SJSA1 (cell line): ENCODE measurements at places on chromosomes 3 and 15.

DNA sequence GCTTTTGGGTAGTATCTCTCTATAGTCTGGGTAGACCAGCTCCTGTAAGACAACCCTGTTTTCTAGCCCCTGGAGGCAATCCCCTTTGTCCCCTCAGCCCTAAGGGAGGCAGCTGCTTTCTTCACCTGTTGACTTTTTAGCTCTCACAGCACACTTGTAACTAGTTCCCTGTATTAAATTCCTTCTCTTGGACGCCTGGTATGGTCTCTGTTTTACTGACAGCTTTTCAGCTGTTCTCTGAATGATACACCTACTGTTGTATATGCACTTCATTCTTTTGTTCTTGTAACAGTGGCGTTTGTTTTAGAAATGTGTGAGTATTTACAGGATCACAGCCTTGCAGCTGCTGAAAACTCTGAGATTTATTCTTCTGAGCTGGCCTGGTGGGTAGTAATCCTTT, 413.0 kb upstream of the RBMS3 start:
- DNase-seq, result no peak

- DNase-seq, result no peak
Measured at GRCh38 chr3:126402178-126402577, 7.5 kb downstream of the CFAP100 start.

GRCh38 chr3:9129365-9129764, 120.1 kb downstream of the SRGAP3 start:
- no peak for DNase-seq

DNA sequence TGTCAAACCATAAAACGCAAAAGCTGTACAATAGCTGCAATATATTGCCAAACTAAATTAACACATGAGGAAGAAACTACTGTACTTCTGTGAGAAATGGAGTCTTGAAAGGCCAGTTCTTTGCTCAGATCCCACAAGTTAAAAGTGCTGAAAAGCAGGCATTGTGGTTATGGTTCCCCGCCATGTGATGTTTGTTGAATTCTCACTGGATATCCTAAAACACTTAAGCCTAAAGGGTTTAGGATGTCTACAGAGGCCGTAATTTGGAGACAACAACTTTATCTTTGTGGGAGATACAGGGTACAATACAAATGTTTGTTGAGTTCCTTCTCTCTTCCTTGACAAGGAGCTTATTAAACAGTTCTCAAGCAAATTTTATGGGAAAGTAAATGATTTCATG, 53.2 kb downstream of the TMEM212 start:
- DNase-seq, result no peak

- no peak for DNase-seq
Measured at GRCh38 chr15:74421302-74422245, 12.2 kb downstream of the SEMA7A start.

GRCh38 chr3:23748398-23749110, 57.2 kb upstream of the UBE2E1 start:
- no peak for DNase-seq

GRCh38 chr3:156300371-156300770, 180.0 kb downstream of the KCNAB1 start:
- no peak for DNase-seq

- no peak for DNase-seq
Measured at GRCh38 chr3:152229692-152230091, 39.0 kb upstream of the MBNL1 start.
